ENCODE measurements at places on chromosomes 4 and X. TPM values are rescaled to one million over a fixed set of nuclear protein-coding genes. Genes with fewer than 3 reads are reported as not detected.

- no peak for DNase-seq
Observed at GRCh38 chrX:149223854-149224253, 281.3 kb downstream of the IDS start.

GRCh38 chrX:36950495-36951253 is 57.5 kb upstream of the FAM47C start:
- DNase-seq, result no peak

Gene SPANXA2
- total RNA-seq, result not detected

DNA sequence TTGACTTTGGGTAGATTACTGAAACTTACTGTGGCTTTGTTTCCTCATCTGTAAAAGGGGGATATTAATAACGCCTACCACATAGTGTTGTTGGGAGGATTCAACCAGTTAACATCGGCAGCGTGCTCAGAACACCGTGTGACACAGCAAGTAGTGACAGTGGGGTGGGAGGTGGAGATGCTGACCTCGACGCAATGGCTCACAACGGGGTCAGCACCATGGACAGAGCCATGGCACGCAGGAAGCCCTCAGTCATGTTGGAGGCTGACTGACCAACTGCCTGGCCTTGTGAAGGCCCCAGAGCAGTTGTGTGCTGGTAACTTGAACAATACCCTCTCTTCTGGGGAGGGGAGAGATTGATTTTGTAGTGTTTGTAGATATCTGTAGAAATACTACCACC is 93.2 kb downstream of the WFS1 start:
- no peak for DNase-seq

Gene MAOB
- total RNA-seq, result under 0.01 TPM

DNA sequence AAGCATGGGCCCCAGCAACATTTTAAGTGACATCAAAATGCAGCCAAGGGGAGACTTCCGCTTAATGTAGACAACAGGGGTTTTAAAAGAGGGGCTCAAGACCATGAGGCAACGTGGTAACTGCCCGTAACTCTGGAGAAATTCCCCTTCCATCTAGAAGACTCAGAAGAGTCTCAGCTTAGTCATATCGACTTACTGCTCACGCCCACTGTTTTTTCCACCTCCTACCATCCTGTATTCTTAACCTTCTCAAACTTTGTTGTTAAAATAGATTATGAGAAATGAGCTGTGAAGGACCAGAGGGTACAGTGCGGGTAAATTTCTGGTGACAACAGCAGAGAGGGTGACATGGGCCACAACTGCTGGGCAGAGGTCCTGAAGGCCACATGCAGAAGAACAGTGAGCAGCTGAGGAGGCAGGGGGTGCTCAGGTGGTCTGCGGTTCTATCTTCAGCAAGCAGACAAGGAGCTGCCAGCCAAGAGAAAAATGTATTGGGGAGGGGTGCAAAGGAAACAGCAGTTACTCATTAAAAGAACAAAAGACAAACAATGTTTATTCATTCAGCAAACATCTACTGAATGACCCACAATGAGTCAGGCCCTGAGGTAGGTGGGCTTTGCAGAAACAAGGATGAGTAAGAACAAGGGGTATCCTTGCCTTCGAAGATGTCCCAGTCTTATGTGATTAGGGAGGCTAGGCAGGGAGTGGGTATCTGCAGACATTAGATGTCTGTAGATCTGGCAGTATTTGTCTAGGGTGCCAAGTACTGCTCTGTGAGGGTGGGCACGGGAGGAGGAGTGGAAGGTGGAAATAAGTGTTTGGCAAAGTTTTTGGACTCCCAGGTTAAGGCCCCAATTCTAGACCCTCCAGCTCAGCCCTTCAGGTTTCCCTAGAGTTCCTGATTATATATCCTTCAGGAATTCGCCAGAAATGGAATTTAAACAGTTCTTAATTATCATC is 175.3 kb downstream of the TSPAN5 start:
- peak; percentile 96 for DNase-seq

DNA sequence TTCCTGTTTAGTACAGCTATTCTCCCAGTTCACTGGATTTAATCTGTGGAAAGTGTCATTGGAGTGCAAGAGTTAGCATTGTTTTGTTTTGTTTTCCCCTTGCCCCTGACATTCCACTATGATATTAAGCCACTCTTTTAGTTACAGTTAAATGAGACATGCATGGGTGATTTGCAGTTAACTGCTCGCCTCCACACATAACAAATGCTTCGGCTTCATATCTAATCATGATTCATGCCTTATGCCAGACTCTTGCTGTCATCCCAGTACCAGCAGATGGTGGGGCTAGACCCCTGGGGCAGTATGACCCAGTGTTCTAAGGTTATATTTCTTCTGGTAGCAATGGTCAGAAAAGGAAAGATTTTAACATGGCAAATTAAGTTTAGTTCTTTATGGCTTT is 80.1 kb downstream of the RAP1GDS1 start:
- DNase-seq, result no peak

GRCh38 chr4:114286262-114286810 is 306.9 kb upstream of the ARSJ start:
- DNase-seq, result peak; percentile 17

DNA sequence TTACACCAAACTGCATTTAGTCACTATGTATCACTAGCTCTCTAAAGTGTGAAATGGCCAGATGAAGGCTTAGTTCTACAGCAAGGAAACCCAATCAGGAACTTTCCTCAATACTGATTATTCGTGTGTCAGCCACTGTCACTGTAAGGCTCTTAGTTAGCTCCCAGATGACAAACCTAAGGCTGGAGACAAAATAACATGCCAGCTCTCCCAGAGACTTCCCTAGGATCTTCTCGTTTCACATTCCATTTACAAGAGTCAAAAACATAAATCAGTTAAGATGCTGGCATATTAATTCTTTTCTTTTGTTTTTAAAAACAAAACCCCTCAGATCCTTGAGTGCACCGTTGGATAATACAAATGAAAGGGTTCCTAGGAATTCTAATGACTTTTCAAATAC is 88.2 kb upstream of the TFDP3 start:
- no peak for DNase-seq

Gene SLC10A4
- 0.13 TPM for total RNA-seq

- DNase-seq, result peak; percentile 95
Observed at GRCh38 chr4:123640271-123640670, 243.7 kb downstream of the SPRY1 start.

Gene IL9R
- total RNA-seq, result 0.13 TPM

- DNase-seq, result no peak
Observed at GRCh38 chr4:96205143-96205936, 365.4 kb downstream of the PDHA2 start.

DNA sequence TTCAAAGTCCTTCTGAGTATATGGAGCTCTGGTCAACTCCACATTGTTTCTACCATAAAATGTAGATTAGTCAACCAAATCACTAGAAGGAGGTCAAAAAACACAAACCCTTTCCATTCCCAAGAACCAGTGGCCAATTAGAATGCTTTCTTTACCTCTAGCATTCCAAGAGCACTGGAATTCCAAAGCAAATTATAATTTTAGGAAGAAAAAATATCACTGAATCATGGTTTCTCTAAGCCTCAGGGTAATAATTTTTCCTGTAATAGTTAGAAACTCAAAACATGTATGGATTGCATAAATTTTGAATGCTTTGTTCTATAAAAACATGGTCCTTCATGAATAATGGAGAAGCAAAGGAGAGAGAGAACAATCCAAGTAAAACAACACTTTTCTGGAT is 39.5 kb downstream of the LEF1 start:
- DNase-seq, result no peak

- peak; percentile 60 for DNase-seq
Observed at GRCh38 chrX:50579955-50580354, 109.3 kb upstream of the DGKK start.

DNA sequence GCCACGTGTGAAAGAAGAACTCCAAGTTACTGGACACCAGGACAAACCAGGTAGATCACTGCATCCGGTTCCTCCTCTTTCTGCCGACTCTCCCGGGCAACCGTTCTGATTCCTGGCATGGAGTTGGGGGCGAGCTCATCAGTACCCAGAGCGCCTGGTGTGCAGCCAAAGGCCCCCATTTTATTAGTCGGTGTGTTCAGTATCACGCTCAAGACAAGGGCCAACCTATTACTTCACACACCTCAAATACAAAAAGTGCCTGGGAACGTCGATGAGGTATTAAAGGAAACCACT is 2.8 kb upstream of the CTBP1 start:
- no peak for DNase-seq

- peak; percentile 34 for DNase-seq
Observed at GRCh38 chr4:95835672-95836071, 4.2 kb upstream of the PDHA2 start.

DNA sequence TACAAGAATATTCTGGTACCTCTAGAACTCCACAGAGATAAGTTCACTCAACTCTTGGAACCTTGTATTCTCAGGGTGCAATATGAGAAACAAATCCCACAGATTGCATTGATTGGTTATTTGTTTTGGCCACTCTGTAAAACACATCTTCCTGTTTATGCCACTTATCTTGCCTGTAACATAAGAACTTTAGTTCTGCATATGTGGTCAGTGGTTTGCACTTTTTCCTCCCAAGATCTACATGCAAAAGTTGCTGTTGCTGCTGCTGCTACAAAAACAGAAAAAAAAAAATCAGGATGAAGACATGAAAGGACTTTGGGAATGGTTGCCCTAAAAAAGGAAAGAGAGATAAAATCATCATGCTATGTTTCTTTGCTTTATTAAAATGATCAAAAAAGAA is 9.6 kb downstream of the ODAPH start:
- no peak for DNase-seq

- peak; percentile 21 for DNase-seq
Observed at GRCh38 chr4:42473071-42473684, 75.9 kb downstream of the SHISA3 start.

DNA sequence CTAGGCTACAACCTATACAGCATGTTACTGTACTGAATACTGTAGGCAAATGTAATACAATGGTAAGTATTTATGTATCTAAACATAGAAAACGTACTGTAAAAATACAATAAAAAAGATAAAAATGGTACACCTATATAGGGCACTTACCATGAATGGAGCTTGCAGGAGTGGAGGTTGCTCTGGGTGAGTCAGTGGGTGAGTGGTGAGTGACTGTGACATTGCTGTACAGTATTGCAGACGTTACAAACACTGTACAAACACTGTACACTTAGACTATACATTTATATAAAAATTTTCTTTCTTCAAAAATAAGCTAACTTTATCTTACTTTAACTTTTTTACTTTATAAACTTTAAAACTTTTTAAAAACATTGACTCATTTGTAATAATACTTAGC is 190.3 kb upstream of the NR3C2 start:
- peak; percentile 73 for DNase-seq

DNA sequence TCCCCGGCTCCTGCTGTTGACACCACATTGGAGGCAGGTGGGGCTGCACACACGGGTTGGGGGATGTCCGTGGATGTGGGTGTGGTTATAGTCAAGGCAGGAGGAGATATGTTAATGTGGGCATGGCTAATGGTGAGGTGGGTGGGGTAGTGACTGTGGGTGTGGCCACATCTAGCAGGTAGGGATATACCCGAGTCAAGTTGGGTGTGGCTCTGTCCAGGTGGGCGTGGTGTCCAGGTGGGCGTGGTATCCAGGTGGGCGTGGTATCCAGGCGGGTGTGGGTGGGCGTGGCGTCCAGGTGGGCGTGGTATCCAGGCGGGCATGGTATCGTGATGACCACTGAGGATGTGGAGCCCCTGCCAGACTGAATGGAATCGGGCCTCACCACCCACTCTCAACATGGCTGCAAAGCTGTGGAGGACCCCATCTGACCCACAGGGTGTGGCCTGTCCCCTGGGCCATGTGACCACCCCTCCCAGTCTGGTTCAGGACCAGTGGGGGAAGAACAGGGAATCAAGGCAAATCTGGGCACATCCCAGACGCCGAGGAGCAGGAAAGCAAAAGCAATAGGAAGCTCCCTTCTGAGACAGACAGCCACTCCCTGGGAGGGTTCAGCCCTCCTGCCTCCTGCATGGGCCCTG is 21.0 kb downstream of the MAN2B2 start:
- DNase-seq, result peak; percentile 20

GRCh38 chrX:27307546-27307945 is 155.6 kb downstream of the PPP4R3C start:
- DNase-seq, result no peak

DNA sequence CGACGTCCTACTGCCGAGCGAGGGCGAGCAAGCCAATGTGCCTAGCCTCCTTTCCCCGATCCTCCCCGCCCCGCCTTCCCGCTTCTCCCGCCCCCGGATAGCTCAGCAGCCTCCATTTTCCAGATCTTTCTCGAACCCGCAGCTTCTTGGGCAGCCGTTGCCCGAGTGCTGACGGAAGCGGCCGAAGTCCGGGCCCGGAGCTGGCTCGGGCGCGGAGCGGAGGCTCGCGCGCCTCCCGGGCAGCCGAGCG is 172 bp upstream of the HSPA4L start:
- DNase-seq, result peak; percentile 73

Gene KLHL4
- total RNA-seq, result 0.13 TPM

- DNase-seq, result no peak
Observed at GRCh38 chr4:111986095-111986494, 159.2 kb upstream of the FAM241A start.

Gene VCX2
- total RNA-seq, result not detected

Gene ZDHHC15
- not detected for total RNA-seq

DNA sequence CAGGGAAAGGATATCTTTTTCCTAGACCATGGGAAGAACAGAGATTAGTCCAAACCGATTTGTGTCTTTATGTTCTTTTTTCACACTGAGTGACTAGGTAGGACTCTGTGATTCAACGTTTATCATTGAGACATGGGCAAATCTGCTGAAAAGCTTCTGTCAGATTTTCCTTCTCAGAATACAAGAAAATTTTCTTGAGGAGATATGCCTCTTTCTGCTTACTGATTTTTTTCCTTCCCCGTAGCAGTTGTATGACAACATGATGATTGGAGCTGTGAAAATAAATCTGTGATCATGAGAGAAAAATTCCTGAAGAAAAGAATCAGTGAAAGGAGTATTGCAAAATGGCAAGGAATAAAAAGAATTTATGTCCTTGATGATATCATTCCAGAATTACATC is 130.6 kb upstream of the FAT4 start:
- DNase-seq, result peak; percentile 15

Gene COL4A6
- total RNA-seq, result 21.1 TPM

GRCh38 chrX:130245441-130245840 is 23.3 kb downstream of the ZNF280C start:
- no peak for DNase-seq

GRCh38 chrX:116318672-116319071 is 117.7 kb upstream of the SLC6A14 start:
- DNase-seq, result peak; percentile 53

All from bronchial epithelial cell (primary cell).